Activated CD8-positive, alpha-beta memory T cell treated with anti-CD3 and anti-CD28 coated beads for 1 hour (primary cell): ENCODE measurements at places on chromosomes 5 and 9.
A peak's percentile ranks its signal among the peaks of the same experiment; 100 is the strongest.

- DNase-seq, result no peak
These were observed 19.8 kb downstream of the SLC22A4 start for GRCh38 chr5:132313961-132314432.

GRCh38 chr5:1387876-1388275 lies 43.0 kb upstream of the CLPTM1L start:
- no peak for DNase-seq

GRCh38 chr5:108728566-108729241 lies 19.0 kb upstream of the FER start:
- DNase-seq, result peak; percentile 13

DNA sequence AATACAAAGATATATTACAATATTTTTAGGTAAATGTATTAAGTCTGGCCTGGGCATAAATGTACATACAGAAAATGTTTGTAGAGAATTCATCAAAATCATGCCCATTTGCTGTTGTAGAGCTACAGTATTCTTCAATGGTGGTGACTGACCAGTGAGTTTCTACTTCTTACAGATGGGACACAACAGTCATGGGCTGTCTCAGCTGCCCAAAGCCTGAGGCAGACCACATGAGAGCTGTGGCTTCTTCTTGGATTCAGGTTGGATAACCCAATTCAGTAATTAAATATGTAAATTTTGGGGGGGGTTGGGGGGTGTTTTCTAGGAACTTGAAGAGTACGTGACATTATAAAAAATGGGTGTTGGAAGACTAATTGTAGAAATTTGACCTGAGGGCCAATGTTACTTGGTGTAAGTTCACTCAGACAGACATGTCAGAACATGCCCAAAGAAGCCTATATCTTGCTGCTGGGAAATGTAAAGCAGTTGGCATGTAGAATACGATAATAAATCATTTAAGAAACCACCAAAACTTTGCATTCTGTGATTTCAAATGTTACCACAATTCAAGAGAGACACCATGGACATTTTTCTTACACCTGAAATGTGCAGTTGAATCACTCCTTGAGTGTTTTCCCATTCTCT lies 17.9 kb downstream of the STARD4 start:
- DNase-seq, result no peak

DNA sequence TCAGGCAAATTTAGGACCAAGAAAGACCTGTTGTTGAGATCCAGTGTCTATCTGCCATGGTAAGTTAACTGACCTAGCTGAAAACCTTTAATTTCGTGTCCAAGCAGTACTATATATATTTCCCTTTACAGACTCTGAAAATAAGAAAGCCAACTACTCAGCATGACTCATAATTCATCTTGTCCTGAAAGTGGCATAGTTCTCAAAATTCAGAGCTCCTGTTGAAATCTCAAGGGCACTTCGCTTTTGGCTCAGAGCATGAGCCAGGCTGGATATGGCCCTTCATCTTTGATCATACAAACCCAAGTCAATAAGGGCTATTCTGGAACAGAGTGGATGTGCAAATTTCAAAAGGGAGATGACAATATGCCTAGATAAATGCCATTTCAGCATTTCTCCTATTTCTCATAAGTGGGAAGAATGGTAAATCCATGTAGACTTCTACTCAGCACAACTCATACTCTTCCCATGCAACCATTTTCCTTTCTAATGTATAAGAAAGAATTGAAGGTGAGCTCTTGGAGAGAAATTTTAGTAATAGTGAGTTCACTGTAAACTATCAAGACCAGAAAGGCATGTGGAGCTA lies 567.9 kb upstream of the DAB2 start:
- no peak for DNase-seq

DNA sequence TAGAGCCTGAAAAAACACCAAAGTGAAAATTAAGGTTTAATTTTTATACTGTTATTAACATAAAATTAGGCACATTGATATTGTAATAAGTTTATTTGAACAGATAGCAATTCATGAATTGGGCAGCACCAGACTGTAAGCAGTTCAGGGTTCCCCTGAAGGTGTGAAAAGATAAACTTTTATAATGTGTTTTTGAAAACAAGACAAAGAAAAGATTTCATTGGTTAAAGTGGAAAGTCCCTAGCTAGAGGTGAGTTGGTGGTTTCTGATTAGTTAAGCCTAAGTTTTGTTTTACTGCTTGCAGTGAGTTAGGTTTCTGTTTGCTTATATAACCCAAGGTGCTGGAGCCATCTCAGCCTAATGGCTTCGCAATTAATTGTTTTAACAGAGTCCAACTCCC lies 96.5 kb upstream of the RPS23 start:
- no peak for DNase-seq

GRCh38 chr5:60945813-60946187 lies 795 bp downstream of the NDUFAF2 start:
- no peak for DNase-seq

DNA sequence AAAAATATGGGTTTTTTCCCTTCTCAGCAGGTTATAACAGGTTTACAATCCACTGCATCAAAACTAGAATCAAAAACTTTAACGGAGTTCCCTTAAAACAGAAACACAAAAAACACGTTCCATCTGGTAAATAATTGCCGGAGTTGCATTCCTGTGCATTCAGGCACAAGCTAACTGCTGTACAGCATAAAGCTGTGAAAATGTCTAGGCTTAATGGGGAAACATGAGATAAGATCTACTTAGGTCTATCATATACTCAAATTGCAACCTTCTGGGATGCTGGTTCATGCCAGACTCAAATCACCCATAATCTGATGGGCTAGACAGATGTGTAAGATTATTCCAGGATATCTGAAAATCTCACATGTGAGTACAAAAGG lies 265.3 kb downstream of the DOCK8 start:
- DNase-seq, result no peak

GRCh38 chr5:334903-335739 lies 13.6 kb downstream of the AHRR start:
- no peak for DNase-seq

- no peak for DNase-seq
These were observed 29.3 kb upstream of the CLPTM1L start for GRCh38 chr5:1374030-1374678.

- DNase-seq, result no peak
These were observed 5.1 kb downstream of the GLRX start for GRCh38 chr5:95817430-95817829.

GRCh38 chr9:127382541-127382940 lies 14.4 kb upstream of the SLC2A8 start:
- DNase-seq, result no peak

DNA sequence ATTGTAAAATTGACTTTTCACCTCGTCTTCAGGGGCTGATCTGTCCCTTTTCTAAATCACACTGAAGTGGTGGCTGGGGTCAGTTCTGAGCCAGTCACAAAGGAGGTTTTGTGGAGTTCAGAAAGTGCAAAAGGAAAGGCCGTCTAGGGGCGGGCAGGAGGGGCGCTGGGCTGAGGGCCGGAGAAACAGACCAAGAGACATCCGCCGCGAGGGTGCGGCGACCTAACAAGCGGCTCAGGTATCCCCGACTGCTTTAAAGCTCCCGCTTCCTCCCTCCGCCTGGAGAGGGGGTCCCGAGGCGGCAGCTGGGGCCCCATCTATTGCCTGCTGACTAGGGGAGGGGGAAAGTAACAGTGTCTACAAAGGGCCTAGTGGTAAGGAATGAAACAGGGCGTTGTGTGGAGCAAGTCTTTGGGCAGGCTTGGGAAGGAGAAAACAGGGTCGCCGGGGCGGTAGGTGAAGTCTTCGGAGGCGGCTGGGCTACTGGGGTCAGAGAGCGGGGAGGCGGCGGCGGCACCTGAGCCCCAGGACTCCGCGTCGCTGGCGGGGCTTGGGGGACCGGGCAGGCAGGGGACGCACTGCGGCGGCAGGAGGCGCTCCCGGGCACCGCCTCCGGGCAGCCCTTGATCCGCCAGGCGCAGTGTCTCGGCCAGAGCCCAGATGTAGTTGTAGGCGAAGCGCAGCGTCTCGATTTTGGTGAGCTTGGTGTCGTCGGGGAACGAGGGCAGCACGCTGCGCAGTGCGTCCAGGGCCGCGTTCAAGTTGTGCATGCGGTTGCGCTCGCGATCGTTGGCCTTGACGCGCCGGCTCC lies 950 bp downstream of the NEUROG1 start:
- no peak for DNase-seq

GRCh38 chr9:3742586-3742985 lies 216.8 kb upstream of the RFX3 start:
- DNase-seq, result no peak

DNA sequence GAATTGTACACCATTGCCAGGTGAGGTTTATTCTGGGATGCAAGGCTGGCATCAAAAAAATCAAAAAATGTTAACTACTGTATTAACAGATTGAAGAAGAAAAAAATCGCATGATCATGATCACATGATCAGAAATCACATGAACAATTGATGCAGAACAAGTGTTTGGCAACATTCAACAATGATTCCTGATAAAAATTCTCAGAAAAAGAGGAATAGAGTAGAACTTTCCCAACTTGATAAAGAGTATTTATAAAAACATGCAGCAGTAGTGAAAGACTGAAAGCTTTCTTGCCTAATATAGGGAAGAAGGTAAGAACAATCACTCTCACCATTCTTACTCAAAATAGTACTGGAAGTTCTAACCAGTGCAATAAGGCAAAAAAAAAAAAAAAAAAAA lies 16.4 kb downstream of the SLCO4C1 start:
- DNase-seq, result no peak

DNA sequence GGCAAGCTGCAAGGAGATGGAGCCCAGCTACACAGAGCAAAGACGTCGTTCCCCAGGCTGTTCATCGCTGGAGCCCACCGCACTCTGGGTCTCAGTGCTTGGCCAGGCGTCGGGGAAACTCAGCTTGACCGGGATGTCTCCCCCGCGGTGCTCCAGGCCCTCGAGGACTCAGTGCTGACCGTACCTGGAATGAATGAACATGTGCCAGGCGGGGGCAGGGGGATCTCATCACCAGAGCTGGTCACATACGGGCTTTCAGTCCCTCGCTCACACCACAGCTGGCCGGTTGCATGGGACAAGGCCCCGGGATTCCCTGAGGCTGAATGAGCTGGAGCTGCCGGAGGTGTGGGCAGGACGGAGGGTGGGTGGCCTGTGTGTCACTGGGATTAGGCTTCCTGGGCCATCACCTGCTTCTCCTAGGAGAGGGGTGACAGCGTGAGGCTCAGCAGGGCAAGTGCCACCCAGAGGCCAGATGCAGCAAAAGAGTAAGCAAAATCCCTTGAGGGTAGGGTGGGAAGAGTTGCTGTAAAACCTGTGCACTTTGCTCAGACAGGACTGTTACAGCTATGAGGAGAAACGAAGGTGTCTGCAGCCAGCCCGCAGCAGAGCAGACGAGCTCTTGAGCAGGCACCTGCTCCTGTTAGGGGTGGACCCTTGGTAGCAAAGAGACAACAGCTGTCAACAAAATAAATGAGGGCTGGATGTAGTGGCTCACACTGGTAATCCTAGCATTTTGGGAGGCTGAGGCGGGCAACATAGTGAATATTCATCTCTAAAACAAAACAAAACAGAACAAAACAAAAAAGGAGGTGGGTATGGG lies 70.7 kb upstream of the RAPGEF1 start:
- no peak for DNase-seq

- DNase-seq, result no peak
These were observed 454.1 kb upstream of the NUDT12 start for GRCh38 chr5:104016646-104017045.

GRCh38 chr9:134223591-134224122 lies 59.3 kb upstream of the RNU6ATAC start:
- DNase-seq, result no peak

DNA sequence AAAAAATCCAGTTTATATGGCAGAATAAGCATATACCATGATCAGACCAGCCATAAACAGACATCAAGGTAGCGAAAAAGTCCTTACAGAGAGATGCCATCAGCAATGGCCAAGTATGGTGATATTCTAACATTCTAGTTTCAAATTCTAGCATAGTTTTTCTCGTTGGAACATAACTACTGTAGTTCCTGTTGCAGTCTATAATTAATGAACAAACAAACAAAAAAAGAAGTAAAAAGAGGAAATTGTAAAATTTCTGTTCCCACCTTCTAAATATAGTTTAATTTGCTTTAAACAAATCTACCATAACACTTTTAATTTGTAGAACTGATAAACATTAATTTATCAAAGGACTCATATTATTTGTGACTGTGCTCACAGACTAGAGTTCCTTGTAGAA lies 9.9 kb upstream of the CD180 start:
- no peak for DNase-seq

- no peak for DNase-seq
These were observed 818.8 kb upstream of the WWC1 start for GRCh38 chr5:167472566-167473108.

DNA sequence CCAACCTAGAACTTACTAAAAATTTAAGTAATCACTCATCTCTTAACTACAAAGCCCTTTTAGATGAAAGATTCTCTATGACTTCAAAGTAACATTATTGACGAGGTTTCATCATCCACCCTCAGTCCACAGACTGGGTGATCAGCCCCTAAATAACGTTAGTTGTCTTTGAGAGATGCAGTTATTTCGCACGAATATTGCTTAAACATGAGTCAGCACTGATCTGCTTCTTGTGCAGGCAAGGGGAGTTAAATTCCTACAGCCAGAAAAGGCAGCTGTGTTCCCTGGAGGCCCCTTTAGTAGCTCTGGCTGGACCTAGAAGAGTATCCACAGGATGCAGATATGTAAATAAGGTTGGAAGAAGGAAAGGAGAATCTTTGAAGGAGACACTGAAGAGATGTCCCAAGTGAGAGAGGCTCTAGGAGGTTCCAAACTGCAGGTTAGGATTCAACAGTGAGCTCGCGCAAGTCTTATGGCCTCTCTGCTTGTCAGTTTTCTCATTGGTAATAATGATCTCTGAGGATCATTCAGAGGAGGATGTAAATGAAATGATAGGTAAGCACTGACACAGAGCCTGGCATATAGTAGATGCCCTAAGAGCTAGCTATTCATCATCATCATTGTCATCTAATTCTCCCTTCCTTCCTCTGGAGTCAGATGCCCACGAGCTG lies 122.2 kb upstream of the MAN2A1 start:
- no peak for DNase-seq

DNA sequence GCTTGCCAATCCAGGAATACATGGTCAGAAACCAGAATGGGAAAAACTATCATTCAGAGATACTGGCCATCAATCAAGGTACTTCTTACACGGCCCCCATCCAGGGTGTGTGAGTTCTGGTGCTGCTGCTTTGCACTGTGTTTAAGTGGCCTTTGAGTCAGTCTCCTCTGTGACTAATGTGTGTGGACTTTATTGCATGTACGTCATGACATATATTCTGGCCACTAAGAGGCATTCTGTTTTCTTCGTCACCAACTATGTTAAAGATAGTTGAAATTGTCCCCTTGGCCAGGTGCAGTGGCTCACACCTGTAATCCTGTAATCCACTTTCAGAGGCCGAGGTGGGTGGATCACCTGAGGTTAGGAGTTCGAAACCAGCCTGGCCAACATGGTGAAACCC lies 8.5 kb downstream of the EXOSC3 start:
- no peak for DNase-seq
